ENCODE measurements at places on chromosomes 4 and X.

DNA sequence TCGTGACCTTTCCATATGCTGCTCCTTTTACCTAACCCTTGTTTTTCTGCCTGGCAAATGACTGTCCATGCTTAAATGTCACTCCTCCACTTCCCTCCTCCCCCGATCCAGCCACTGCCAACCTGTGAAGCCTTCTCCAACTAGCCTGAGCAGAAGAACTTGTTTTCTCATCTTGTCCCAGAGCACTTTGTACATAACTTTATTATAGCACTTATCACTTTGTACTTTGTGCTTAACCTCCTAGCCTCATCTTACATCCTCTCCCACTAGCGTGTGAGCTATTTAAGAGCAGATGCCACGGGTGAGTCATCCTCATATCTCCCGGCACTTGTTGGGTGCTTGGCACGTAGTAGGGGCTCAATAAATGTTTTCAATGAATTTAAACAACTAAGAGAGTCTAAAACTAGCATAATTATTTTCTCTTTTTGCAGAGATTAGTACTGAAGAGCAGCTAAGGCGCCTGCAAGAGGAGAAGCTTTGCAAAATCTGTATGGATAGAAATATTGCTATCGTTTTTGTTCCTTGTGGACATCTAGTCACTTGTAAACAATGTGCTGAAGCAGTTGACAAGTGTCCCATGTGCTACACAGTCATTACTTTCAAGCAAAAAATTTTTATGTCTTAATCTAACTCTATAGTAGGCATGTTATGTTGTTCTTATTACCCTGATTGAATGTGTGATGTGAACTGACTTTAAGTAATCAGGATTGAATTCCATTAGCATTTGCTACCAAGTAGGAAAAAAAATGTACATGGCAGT is 46.9 kb downstream of the XIAP start:
- DNase-seq: no peak

DNA sequence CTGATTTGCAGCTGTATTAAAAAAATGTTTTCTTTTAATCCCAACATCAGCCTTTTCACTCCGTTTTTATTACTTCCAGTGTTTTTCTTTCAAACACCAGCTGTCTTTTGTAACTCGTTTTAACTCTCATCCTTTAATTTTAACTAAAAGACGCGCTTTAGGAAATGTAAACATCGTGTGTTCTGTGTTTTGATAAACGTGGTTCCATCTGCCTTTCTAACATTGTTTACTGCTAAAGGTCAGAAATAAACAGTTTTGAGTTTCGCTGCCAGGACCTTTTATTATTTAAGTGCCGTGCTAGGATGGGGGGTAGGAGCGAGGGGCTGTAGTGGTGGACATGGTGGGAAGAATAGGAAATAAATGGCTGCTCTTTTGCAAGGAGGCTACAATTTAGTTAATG is 1.5 kb downstream of the N4BP2 start:
- DNase-seq: no peak

DNA sequence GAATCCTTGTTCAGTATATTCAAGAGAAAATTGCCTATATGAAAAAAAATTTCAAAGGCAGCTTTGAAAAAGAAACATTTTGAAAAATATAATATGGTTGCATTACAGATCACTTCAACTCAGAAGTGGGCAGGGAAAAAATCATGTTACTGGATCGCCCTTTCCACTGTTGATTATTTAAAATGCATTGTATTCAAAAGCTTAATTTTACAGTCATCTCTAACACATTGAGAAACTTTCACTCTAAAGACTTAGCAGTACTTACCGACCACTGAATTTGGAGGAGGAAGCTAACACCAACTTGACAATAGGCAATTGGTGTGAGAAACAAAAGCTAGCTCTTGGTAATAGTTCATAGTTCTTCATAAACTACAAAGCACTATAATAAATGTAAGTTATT is 101.9 kb downstream of the CEP135 start:
- DNase-seq: no peak

- DNase-seq: no peak
Observed at GRCh38 chrX:41604177-41604576, 84.6 kb upstream of the GPR34 start.

DNA sequence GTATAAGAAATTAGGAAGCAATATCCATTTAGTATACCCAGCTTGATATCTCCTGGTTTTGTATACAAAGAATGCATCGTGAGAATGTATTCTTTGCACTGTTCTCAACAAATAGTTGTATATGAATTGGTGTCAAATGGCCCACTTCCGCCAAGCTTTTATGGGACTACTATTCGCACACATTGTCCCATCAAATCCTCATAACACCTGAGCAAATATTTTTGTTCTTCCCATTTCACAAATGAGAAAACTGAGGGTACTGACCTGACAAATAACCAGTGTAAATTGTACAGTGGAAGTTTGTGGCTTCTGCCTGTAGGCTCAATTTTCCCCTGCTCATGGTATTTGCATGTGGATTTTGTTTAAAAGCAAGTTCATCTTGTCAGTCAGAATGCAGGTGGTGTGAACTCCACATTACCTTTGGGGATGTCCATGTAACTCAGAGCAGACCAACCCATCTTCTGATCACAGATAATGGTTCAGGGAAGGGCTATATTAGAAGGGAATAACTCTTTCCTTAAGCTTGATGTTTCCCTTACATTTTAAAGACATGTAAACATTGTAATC is 51.5 kb upstream of the FAM241A start:
- no peak for DNase-seq

DNA sequence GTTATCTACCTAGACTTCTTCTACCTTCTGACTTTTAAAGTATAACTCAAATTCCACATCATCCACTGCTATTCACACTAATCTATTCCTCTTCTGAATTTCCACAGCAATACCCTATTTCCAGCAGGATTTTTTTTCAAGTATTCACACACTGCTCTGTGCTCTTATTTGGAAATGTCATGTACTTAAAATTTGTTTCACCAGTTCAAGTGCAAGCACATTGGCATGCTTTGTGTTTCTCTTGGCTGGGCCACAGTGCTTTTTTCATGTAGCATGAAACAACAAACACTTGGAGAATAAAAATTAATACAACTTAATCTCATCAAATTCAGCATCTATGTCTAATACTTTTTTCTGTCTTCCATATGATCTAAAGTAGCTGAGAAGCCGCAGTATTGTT is 161.8 kb upstream of the PCDH18 start:
- DNase-seq: no peak

DNA sequence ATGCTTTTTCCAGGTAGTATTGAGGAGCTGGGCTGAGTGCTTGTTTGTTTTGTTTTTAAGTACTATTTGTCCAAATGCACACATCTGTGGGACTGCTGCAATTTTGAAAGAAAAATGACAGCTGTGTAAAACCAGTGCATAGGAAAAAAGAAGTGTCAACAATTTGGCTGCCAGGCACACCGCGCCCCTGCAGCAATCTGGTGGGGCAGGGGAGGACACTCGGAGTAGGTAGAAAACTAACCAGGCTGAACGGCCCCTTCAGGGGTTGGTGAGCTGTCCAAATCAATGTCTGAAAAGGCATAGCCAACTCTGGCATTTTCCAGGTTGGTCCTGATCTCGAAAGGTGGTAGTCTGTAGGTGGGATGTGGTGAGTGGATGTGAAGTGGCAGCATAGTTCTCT is 1.1 kb downstream of the LDOC1 start:
- DNase-seq: no peak

DNA sequence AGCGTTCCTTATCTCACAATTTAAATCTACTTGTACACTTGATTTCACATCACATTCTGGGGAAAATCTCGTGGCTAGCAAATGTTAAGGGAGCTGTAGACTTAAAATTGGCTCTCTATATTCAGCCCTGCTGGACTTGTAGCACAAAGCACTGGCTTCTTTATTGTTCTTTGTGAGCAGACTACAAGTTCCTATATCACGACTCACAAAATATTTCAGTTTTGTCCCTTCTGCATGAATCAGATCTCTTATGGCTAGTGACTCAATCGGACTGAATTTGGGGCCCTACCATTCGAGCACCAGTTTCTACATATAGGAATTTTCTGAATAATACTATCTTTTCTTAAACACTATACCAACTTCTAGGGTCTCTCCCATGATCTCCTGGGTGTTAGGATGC is 390.1 kb downstream of the ADAM29 start:
- DNase-seq: no peak

- DNase-seq: no peak
Observed at GRCh38 chrX:77009691-77010090, 437.5 kb upstream of the FGF16 start.

Data from stimulated activated CD4-positive, alpha-beta T cell treated with anti-CD3 and anti-CD28 coated beads, Interleukin-1b, Interleukin-23, amount 100 ng/mL, for 1 hour (primary cell).